ENCODE measurements at places on chromosomes 6 and 20. TPM values are rescaled to one million over a fixed set of nuclear protein-coding genes. Genes with fewer than 3 reads are reported as not detected.

The VWA7 gene
- 0.34 TPM for total RNA-seq

The GMDS gene
- 17.2 TPM for total RNA-seq

The TINAG gene
- not detected for total RNA-seq

The SIRT5 gene
- total RNA-seq, result 8.8 TPM

The TAP2 gene
- total RNA-seq, result 67.4 TPM

The PSMA7 gene
- total RNA-seq, result 371 TPM

The CLIC5 gene
- total RNA-seq, result not detected

The KIAA1755 gene
- 0.10 TPM for total RNA-seq

The RFX6 gene
- not detected for total RNA-seq

Data from foreskin keratinocyte (primary cell).